Colonic mucosa (tissue), 4 donors: ENCODE measurements at places on chromosomes 11 and 22. TPM values are rescaled to one million over a fixed set of nuclear protein-coding genes. Genes with fewer than 3 reads are reported as not detected.

DNA sequence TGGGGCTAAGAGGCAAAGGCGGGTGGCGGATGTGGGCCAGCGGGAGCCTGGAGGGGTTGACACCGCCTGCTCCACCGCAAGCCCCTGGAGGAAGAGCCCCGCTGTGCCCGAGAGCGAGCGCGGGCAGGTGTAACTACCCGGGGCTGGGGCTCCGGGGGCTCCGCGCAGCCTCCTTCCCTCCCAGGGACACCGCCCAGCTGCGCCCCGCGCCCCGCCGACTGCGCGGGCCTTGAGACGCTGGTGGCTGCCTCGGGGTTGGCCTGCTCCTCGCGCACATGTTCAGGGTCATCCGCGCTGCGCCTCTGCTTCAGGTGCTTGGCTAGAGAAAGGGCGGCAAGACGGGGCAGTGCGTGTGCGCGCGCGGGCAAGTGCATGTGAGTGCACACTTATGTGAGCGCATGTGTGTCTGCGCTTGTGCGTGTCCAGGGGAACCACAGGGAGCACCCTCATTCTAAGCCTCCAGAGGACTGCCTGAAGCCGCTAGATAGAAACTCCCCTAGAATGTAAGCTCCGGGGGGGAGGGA is 197.5 kb upstream of the TMEM45B start:
- DNase-seq = no peak

DNA sequence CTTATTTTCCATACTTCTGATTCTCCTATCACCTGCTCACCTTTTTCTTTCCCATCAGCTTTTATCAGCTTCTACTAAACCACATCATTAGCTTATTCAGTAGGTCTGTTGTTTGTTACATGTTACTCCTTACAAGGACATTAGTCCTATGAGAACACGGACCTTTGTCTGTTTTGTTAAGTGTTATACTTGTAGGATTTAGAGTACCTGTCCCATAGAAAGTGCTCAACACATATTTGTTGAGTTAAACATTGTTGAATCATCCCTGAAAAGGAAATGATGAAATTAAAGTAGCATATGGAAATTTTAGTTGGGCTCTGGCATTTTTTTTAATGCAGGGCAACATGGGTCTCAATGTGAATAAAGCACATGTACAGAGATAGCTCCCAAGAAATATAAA is 222.1 kb upstream of the CARD18 start:
- DNase-seq = no peak

DNA sequence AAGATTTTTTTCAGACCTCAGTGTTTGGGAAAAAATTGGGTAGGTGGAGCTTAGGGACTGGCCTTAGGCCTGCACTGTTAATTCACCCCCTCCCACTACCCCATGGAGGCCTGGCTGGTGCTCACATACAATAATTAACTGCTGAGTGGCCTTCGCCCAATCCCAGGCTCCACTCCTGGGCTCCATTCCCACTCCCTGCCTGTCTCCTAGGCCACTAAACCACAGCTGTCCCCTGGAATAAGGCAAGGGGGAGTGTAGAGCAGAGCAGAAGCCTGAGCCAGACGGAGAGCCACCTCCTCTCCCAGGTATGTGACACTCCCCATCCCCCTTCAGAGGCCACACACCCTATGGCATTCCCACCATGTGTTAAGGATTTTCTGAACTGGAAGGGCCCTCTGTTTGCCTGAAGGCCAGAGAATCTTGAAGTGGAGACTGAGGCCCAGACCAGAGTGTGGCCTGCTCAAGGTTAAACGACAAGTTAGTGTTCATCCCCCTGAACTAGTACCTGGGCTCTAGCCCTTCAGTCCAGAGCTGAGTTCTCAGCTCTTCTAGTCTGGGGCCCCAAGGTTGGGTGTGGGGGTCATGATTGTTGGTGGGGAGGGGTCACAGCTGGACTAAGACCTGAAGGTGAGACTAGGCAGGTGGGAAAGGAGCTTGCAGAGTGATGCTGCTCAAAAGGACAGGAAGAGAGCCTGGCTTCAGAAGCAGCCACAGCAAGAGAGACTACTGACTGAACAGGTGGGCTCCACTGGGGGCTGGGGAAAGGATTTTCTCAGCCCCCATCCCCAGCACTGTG is 2.3 kb upstream of the FOLR1 start:
- DNase-seq = peak; percentile 33

DNA sequence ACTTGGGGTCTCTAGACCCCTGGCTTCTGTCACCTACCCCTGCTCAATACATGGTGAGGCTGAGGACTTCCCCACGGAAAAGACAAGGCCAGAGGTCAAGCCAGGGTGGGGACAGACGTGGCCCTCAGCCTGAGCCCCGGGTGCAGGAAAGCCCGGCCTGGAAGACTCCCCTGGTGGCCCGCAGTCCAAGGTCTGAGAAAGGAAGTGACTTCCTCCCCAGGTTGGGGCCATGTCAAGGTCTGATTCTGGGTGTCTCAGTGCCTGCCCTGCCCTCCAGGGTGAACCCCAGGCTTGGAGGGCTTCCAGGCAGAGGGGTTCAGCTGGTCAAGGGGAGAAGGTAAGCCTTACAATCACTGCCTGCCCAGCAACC is 3.9 kb downstream of the CTSD start:
- no peak for DNase-seq

- no peak for DNase-seq
Measured at GRCh38 chr11:61828379-61828628, 204 bp downstream of the FADS2 start.

- DNase-seq = no peak
Measured at GRCh38 chr11:44120169-44120568, 24.7 kb downstream of the EXT2 start.

- DNase-seq = peak; percentile 93
Measured at GRCh38 chr22:37196539-37197450, 8.7 kb upstream of the C1QTNF6 start.

DNA sequence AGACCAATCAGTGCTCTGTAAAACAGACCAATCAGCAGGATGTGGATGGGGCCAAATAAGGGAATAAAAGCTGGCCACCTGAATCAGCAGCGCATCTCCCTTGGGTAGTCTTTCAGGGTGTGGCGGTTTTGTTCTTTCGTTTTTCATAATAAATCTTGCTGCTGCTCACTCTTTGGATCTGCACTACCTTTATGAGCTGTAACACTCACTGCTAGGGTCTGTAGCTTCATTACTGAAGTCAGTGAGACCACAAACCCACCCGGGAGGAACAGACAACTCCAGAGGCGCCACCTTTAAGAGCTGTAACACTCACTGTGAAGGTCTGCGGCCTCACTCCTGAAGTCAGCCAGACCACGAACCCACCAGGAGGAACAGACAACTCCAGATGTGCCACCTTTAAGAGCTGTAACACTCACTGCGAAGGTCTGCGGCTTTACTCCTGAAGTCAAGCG is 175.5 kb upstream of the PDGFD start:
- DNase-seq = no peak

DNA sequence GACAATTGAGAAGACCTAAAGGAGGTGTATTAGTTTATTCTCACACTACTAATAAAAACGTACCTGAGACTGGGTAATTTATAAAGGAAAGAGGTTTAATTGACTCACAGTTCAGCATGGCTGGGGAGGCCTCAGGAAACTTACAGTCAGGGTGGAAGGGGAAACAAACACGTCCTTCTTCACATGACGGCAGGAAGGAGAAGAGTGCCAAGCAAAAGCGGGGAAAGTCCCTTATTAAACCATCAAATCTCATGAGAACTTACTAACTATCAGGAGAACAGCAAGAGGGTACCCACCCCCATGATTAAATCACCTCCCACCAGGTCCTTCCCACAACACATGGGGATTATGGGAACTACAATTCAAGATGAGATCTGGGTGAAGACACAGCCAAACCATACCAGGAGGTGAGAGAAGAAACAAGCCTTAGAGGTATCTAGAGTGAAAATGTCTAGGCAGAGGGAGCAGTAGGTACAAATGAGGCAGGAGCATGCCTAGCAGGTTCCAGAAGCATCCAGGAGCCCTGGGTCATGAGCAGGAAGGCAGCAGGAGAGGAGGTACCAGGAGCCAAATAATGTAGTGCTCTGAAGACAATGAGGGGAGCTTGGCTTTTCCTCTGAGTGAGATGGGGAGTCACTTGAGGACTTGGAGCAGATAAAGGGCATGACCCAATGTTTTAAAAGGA is 31.6 kb downstream of the IL10RA start:
- no peak for DNase-seq

DNA sequence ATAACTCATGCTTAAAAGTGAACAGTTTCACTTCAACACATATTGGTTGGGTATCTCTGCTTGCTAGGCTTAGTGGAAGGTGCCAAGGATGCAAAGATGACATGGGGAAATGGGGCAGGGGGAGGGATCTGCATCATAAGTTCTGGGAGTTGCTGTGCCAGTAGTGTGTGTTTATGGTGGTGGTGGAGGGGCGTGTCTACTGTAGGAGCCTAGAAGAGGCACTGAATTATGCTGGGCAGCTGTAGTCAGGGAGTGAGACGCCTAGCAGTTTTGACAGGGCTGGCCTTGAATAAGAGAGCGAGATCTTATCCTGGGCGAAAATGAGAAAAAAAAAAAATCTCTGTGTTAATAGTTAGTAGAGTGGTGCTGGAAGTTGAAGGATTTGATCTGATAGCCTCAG is 3.0 kb downstream of the ELMOD1 start:
- DNase-seq = no peak

DNA sequence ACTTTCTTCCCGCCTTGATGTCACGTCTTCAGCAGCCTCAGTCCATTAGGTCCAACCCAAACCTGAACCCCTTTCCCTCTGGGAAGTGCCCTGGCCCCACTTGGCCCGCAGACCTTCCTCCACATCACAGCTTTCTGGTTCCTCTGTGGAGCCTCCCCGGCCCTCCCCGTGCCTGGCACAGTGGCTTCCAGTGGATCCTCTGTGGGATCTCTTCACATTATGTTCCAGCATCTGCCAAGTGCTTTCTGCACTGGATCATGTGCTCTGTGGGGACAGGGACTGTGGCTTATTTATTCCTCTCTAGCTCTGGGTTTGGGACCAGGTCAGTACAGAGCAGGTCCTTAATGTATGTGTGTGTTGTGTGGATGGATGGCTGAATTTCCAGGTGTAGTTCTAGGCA is 30.9 kb downstream of the POLR3H start:
- no peak for DNase-seq

DNA sequence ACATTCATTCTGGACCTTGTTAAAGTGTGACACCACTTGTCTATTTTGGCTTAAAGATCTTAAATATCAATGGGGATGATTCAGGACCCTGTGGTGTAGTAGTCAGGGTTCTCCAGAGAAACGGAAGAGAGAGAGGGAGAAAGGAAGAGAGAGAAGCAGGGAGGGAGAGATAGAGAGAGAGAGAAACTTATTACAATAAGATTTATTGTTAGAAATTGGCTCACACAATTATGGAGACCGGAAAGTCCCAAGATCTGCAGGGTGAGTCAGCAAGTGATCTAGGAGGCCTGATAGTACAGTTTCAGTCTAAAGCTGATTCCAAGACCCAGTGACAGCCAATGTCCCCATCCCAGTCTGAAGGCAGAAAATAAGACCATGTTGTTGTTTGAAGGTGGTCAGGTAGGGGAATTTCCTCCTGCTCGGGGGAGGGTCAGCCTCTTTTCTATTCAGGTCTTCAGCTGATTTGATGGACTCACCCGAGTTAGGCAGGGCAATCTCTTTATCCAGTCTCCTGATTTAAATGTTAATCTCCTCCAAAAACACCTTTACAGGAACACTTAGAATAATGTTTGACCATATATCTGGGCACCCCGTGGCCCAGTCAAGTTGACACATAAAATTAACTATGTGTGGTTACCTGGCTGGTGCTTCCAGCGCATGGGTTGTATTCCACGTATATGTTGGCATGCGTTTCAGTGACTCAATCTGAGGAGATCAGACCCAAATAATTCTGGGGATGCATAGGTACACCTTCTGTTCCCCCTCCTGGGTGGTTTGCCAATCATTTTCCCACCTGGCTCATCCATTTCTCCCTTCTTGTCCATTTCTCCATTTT is 1350.5 kb downstream of the TBC1D22A start:
- DNase-seq = no peak

GRCh38 chr11:126328938-126329643 is 25.2 kb downstream of the DCPS start:
- no peak for DNase-seq

DNA sequence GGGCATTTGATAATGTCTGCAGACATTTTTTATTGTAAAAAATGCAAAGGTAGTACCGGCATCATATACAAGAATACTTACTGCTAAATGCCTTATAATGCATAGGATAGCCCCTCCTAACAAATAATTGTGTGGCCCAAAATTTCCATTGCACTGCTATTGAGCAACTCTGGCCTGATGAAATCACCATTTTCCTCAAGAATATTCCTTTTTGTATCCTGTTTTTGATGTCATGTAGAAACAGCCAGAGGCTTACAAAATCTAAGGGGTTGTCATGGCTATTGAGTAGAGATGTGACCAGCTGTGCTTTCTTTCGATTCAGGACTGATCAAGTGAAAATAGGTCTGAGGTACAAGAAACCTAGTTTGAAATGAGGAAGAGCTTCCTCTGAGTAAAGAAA is 854.3 kb downstream of the KCNA4 start:
- DNase-seq = no peak

GRCh38 chr11:113282898-113283437 is 31.4 kb upstream of the TTC12 start:
- no peak for DNase-seq

DNA sequence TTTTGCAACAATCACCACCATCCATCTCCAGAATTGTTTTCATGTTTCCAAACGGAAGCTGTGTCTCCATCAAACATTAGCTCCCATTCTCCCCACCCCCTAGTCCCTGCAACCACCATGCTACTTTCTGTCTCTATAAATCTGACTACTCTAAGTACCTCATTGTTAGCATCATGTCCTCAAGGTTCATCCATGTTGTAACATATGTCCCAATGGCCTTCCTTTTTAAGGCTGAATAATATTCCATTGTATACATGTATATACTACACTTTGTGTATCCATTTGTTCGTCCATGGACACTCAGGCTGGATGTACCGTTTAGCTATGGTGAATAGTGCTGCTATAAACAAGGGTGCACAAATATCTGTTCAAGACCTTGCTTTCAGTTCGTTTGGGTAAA is 8.2 kb upstream of the DPF2 start:
- DNase-seq = no peak

FAM181B gene
- total RNA-seq = 0.12 TPM

PAMR1 gene
- 4.7 TPM for total RNA-seq

OR4C5 gene
- total RNA-seq = not detected

OR56A4 gene
- not detected for total RNA-seq

RBFOX2 gene
- total RNA-seq = 44.4 TPM

DEUP1 gene
- total RNA-seq = not detected

LMO2 gene
- total RNA-seq = 7.2 TPM

PLA2G3 gene
- total RNA-seq = 0.57 TPM

DNAL4 gene
- 15.8 TPM for total RNA-seq
